ENCODE measurements at places on chromosomes 2 and 18. TPM values are rescaled to one million over a fixed set of nuclear protein-coding genes. Genes with fewer than 3 reads are reported as not detected.

PPP1R1C gene
- 24.0 TPM for total RNA-seq

GRCh38 chr18:47317824-47318508 is 66.5 kb upstream of the SKOR2 start:
- no peak for DNase-seq

DNA sequence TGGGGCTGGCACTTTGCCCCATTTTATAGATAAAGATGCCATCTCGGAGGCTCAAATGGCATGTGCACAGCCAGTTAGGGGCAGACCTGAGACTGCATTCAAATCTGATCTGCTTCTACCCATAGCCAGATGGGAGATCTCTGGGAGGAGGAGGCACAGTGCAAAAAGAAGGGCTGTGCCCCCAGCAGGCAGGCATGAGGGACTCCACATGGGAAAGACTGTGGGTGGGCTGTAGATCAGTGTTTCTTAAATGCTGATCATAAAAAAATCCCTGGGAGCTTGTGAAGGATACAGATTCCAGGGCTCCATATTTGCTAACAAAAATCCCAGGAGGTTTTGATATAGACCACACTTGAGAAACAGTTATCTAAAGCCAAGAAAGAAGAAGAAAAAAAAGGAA is 15.2 kb downstream of the PAX8 start:
- no peak for DNase-seq

DNA sequence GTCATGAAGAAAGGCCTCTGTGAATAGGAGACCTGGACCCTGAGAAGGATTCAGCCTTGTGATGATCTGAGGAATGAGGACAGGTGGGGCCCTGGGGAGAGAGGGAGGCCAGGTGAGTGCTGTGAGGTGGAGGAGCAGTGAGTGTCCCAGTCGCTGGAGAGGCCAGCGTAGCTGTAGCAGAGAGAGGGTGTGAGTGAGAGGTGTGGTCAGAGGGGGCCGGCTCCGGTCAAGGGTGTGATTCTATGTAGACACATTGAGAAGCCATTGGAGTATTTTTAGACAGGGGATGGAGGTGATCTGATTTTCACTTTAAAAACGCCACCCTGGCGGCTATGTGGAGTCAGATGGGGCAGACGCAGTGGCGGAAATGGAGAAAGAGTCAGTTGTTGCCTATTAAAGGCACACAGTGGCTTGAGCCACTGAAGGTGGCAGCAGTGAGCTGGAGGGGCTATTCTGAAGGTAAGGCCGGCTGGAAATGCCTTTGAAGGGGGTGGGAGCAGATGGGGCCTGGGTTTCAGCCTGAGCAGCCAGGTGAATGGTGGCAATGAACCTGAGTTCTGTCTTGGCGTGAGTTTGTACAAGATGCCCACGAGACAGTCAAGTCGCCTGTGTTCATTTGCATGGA is 55.6 kb downstream of the GREB1 start:
- DNase-seq = no peak

DNA sequence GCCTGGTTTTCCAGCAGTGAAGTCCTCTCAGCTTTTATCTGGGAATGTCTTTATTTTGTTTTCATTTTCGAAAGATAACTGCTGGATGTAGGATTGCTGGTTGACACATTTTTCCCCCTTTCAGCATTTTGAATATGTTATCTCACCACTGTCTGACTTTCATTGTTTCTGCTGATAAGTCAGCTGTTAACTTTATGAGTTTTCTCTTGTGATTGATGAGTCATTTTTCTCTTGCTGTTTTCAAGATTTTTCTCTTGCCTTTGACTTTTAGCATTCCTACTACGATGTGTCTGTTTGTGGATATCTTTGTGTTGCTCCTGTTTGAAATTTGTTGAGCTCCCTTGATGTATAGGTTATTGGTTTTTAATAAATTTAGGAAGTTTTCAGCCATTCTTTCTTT is 85.5 kb downstream of the AGPS start:
- DNase-seq = no peak
